ENCODE measurements at places on chromosomes 3 and 15.

- no peak for DNase-seq
Measured at GRCh38 chr3:4736284-4736861, 242.9 kb upstream of the BHLHE40 start.

DNA sequence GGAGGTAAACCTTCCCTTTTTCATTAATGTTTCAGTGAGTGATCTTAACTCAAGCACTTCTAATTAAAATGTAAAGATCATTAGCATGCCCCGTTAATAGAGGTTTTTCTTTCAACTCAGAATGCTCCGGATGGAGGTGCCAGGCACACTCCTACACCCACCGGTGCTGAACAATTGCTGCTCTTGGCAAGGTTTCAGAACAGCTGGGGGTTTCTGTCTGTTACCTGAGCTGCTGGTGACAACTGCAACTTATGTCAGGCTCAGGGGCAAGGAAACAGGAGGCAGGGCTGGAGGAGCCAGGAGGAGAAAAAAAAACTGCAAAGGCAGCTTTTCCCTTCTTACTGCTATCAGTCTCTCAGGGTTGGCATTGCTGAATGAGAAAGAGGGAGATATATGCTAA, 250.1 kb downstream of the DIPK2A start:
- DNase-seq: no peak

DNA sequence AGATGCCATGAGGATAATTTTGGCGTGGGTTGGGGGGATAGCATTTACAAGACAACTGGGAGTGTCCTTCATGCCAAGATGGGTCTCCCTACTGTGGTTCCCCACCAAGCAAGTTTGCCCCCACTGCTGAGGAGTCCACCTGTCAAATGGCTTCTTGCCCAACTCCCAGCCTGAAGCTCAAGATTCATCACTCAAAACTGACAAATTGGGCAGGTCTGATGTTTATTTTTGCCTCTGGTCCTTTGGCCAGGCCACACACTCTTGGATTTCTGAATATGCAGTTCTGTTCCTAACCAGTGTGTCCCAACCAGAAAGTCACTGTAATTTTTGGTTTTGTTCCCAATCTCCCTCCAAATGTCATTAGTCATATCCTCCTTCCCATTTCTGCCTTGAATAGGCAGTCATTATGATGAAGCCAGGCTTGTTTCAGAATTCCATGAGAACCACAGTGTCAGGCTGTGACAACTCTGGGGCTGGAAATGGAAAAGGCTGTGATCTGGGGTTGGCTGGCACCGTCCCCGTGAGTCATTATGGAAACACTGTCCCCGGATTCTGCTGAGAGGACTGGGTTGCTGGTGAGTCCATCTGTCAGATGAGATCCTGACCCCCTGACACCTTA, 29.3 kb upstream of the MEF2A start:
- peak; percentile 71 for DNase-seq

- DNase-seq: peak; percentile 33
Measured at GRCh38 chr3:133843634-133844033, 38.0 kb downstream of the SRPRB start.

DNA sequence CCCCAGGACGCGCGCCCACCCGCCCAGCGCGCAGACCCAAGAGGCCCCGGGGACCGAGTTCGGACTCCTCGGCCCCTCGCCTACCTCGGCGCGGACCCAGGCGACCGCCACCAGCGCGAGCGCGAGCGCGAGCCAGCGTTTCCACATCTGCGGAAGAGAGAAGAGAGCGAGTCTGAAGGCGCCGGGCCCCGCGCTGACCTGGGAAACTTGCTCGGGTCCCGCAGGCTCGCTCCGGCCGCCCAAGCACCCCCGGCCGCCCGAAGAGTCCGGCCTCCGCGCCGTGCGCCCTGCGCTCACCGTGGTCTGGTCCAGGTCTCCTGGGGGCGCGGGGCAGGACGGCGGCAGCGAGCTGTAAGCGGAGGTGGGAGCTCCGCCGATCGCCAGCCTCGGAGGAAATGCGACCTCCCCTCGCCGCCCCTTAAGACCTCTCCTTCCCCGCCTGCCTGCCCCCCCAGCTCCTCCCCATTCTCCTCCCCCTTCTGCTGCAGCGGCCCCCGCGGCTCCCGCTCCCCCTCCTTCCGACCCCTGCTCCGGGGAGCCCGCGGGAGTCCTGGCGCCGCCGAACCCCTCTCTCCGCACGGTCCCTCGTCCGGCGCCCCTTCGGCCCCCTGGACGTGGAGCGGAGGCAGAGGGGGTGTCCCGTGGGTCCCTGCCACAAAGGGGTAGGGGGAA, at the start of gene FSTL1:
Gene FSTL1 (minus strand): TSS at position 393 of the 672 bp plus-strand sequence. CDS start 246 bp downstream, at position 147.
- DNase-seq: peak; percentile 91

DNA sequence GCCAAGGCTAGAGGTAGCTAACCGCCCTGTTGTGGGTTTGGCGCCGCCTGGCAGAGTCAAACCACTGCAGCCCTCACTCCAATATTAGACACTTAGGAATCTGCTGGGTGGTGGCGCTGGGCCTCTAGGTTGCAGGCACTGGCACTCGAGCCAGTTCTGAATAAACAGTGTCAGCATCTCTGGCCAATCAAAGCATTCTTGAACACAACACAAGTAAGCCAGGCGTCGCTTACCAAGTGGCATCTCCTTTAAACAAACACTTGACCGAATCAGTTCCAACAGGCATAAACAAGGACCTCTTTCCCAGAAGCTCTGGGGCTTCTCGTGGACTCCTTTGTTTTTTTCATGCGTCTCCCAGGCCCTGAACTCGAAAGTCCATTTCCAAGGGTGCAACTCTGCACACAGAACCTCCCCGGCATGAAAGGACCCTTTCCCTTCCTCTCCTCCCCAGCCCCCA, 82.3 kb downstream of the LRIG1 start:
- DNase-seq: peak; percentile 90

GRCh38 chr15:78212546-78213424, 21.6 kb downstream of the ACSBG1 start:
- DNase-seq: peak; percentile 88

GRCh38 chr3:172057059-172057458, 17.7 kb downstream of the FNDC3B start:
- no peak for DNase-seq

GRCh38 chr3:128415773-128416577, 50.7 kb downstream of the DNAJB8 start:
- DNase-seq: no peak

DNA sequence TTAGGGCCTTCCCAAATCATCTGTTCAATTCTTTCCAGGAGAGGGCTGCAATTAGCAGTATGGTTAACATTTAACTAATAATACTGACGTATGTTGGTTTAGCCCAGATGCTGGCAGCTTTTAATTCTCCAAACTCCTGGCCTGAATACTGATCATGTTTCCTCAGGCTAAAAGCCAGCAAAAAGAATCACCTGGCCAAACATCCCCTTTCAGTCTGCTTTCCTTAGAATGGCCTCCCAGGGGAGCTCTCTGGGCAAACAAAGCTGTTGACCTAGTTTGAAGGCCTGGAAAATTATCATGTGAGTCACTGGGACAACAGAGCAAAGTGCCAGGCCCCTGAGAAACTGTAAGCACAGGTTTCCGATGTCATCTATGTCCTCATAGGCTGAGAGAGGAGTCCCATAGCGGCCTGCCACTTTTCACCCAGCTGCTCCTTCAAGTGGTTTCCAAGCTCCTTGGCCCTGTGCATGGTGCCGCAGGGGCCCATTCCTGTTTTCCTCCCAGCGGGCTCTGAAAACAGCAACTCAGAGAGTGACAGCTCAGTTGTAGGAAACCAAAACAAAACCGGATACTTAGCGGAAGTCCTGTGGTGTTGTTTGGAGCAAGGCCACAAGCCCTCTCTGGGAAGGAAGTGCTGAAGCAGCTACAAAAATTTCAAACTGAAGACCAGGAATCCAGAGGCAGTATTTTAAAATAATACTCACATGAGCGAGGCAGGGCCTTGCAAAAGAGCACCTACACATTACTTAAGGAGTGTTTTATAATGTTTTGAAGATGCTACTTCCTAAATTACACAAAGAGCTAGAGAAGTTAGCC, 36.5 kb upstream of the RAB11A start:
- peak; percentile 95 for DNase-seq

DNA sequence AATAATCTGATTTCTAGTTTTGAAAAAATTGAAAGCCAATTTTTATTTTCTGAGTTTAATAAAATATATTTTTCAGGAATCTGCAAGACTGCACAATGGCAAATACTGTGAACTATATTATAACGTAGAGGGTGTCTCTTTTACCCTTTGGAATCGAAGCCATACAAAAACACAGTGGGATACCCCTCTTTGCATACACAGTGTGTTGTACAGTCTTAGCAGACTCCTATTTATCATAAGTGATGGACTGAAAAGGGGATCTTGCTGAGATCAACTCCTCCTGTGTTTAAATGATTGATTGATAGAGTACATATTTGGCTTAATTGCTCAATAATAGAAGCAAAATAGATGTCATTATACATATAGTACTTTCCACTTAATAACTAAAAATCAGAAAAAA, 981.2 kb downstream of the NSUN3 start:
- DNase-seq: no peak

DNA sequence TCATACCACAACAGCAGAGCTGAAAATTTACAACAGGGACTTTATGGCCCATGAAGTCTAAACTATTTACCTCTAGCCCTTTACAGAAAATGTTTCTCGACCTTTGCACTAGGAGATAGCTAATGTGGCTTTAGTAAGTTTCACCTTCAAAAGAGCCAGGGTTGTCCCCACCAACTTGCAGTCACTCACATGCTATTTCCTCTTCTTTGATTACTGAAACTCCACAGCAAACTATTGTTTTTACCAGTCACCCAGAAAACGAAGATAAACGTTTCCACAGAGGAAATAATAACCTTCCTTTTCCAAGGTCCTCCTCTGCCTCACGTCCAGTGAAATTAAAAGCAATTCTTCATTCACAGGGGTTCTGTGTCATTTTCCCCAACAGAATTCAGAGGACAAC, 48.2 kb downstream of the WWTR1 start:
- DNase-seq: no peak

DNA sequence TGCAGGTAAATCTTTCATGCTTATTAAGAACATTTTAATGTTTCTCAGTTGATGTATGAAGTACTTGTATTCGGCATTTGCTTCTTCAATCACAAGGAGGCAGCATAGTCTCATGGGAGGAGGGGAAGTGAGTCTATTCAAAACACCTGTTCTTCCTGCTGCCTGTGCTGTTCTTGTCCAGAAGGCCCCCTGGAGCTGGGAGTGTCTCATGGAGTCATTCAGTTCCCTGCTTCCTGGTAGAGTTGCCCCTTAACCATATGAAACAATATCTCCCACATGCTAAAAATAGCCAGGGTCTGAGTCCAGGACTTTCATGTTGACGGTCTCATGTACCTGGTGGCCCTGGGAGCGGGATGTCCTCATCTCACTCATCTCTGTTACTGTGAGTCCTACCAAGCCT, 15.5 kb upstream of the PPP1R2 start:
- no peak for DNase-seq

- DNase-seq: no peak
Measured at GRCh38 chr3:7695049-7695448, 806.6 kb upstream of the LMCD1 start.

GRCh38 chr3:39067286-39067685, 15.5 kb downstream of the WDR48 start:
- DNase-seq: no peak

DNA sequence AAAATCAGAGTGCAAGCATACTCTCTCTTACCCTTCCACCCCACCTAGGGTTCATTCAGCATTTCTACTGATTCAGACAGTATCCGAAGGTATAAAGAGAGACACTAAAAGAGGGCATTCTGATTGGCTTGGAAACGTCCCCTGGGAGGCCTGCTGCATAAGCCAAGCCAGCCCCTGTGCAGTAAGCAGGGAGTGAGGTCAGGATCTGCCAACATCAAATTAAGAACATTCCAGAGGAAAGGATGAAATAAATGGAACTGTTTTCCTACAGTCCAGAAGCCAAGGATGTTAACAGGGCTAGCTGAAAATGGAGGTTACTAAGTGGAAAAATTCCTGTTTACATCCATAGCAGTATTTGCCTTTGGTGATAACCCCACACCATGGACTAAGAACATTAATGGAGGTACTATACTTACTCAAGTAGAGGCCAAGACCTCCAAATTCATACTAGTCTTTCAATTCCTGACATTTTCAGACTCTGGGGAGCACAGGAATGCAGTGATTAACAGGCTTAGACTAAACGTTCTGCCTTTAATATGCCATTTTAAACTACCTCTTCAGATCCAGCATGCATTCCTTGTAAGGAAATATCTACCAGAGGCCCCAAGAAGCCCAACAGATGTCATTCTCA, 34.5 kb downstream of the NPTN start:
- DNase-seq: no peak

- no peak for DNase-seq
Measured at GRCh38 chr3:89572261-89572660, 464.8 kb downstream of the EPHA3 start.

DNA sequence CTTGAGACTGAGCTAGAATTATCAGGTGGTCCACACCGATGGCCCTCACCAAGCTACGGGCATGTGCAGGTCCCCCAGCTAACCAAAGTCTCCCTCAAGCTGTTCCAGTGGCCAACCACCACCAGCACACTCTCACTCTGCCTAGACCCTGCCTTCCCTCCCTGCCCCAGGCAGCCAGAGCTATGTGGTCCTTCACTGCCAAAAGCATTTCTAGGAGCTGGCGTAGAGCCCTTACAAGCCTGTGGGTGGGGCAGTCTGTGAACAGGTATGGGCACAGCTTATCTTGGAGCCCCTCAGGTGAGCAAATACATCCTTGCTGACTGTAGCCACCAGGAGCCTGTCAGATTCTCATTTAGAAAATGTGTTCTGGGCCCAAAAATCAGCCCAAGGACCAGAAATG, 159.8 kb upstream of the PPP2R3A start:
- no peak for DNase-seq

- DNase-seq: no peak
Measured at GRCh38 chr15:24919446-24919845, 35.3 kb upstream of the SNRPN start.

DNA sequence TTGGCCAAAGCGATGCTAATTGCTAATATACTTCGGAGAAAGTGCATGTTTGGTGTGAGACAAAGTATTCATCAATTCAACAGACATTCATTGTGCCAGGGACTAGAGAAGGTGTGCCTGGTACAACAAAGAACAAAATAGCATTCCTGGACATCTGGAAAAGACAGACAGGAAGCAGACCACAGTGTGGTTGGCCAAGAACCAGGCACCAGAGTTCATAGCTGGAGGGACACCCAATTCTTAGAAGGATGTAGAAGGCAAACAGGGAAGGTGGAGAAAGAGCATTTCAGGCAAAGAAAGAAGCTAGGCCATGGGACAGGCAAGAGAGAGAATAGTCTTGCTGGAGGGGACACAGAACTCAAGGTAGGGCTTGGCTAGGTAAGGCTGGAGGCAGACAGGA, 105.8 kb upstream of the ETV5 start:
- DNase-seq: no peak

GRCh38 chr3:36743826-36744225, 20.5 kb downstream of the DCLK3 start:
- no peak for DNase-seq

DNA sequence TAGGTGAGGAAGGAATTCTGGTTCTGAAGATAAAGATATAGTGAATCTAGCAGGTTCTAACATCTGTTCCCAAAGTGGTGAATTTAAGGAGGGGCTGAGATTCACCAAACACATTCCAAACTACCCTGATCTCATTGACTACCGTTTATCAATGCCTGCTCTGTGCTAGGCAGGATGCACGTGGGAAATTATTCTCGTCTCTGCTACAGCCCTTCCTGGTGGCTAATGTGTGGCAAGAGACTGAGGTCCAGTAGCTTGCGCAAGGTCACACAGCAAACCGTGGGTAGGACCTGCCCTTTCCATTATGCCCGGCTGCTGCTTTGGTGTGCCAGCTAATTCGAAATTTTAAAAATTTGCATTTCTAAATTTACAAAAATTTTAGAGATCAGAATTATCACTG, 209.5 kb upstream of the TRIM42 start:
- no peak for DNase-seq

Measured in sigmoid colon (tissue), 7 donors.